Right lung (tissue), 10 donors: ENCODE measurements at places on chromosomes 16 and 17. TPM values are rescaled to one million over a fixed set of nuclear protein-coding genes. Genes with fewer than 3 reads are reported as not detected.
A peak's percentile ranks its signal among the peaks of the same experiment; 100 is the strongest.

Gene UBALD2
- polyA plus RNA-seq = 28.7 TPM

GRCh38 chr17:82400206-82400605, 17.9 kb upstream of the HEXD start:
- DNase-seq = peak; percentile 52

- no peak for DNase-seq
Measured at GRCh38 chr16:58511933-58512815, 3.1 kb upstream of the SETD6 start.

DNA sequence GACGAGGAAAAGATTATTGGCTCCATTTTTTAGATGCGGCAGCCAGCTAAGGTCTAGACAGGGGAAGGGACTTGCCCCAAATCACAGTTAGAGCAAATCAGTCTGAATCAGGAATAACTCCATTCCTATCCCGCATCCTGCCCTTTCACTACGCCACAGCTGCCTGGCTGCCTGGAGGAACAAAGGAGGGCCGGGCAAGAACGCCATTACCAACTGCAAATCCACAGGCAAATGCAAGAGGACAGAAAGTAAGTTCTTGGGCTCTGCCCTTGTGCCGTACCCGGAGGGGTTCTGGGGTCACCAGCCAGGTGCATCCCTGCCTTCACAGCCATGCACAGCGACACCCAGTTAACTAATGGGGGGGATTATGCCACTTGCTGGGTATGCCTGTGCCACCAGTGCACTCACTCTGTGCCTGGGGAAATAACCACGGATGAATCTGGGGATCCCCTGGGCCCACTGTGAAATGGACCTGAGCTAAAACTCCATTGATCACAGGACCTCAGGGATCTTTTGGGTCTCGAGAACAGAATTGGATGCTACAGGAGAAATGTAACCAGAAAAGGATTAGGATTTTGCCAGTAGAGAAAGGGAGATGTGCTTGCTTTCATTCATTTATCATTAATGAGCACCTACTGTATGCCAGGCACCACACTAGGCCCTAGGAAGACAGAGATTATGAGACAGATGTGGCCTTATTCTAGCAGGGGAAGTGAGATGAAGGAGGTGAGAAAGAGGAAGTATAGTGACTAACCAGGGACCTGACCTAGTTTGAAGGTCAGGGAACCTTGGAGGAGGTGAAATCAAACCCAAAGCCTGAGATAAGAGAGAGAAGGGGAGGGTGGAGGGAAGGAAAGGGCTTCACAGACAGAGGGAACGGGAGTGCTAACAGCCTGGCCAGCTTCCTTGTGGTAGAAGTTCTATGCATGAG, 17.7 kb downstream of the BCL7C start:
- DNase-seq = no peak

Gene ZFP3
- polyA plus RNA-seq = 8.8 TPM

DNA sequence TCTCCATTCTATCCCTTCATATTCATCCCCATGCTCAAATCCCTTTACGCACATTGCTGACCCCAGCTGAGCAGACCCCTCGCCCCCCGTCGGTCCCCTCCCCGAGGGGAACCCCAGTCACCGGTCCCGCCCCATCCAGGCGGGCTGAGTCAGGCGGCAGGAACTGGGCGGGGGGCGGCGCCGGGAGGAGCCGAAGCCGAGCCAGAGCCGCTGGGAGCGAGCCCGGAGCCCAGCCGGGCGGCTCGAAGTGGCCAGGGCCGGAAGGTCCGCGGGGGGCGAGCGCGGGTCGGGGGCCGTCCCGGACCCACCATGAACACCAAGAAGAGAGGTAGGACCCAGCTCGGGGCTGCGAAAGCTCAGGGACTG, 8.6 kb downstream of the RIPOR1 start:
- peak; percentile 63 for DNase-seq

DNA sequence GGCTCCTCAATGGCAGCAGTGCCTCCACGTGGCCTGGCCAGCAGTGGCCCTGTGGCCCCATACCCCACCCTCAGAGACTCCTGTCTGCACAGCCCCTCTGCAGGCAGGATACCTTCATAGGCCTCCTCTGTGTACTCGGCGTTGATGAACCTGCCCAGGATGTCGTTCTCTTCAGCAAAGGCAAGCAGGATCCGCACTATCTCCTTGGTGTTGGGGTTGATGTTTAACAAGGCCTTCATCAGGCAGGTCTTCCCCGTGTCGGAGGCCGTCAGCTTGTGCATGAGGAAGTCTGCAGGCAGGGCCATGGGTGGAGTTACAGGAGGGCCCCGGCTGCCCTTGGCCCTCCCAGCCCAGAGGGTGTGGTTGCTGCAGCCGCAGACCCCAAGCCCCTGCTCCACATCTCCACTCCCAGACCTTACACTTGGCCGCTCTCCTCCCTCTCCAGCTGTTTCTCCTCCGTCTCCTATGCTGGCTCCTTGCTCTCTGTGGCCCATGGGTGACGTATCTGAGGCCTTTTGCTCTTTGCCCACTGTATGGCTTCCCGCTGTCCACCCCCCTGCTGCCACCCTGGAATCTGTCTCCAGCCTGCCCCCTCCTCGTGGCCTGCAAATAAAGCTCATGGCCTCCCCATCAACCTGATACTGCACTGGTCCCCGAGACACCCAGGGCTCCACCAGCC, 15.1 kb downstream of the TRPV3 start:
- DNase-seq = no peak

DNA sequence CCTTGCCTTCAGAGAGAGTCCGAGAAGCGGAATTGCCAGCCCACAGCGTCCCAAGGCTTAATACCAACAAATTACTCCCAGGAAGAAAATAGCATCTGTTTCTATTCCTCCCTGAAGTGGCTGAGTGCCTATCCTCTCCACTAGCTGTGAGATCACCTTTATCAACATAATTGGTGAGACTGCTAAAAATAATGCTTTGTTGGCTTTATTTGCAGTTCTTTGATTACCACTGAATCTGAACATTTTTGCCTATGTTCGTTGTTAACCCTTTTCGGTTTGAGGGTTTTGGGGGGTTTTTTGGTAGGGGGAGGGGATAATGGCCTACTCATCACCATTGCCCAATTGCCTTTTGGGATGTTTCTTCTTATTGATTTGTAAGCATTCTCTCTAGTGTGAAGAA, 31.0 kb downstream of the MMP15 start:
- no peak for DNase-seq

- no peak for DNase-seq
Measured at GRCh38 chr17:34547453-34548063, 31.8 kb upstream of the TMEM132E start.

Gene FBXL19
- polyA plus RNA-seq = 18.1 TPM

- DNase-seq = no peak
Measured at GRCh38 chr17:19579192-19579761, 45.6 kb downstream of the SLC47A1 start.

DNA sequence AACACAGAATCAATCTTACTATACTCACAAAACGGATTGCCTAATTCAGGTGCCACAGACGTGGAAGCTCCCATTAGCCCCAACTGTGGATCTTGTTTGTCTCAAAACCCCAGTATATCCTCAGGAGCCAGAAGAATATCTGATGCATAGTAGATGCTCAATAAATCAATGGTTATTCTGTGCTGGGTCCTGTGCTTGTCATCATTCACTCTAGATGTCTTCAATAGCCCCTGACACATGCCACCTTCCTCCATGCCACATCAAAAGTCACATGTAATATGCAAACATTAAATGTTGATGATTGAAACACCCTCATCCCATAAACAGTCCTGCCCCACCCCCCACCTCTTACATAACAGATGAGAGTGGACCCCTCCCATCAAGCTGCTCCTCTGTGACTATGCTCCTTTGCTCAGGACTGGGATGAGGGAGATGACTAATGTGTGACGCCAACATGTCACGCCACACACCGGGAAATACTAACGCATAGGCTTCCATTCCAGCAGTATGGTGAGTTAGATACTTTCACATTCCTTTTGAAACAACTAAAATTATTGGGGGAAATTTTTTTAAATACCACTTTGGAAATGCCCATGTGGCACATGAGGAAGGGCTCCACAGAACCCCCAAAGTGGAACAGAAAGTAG, 267.6 kb upstream of the SDK2 start:
- no peak for DNase-seq

- no peak for DNase-seq
Measured at GRCh38 chr16:56974549-56975300, 13.0 kb downstream of the CETP start.

GRCh38 chr17:16293931-16294330, 59.3 kb downstream of the CENPV start:
- no peak for DNase-seq

Gene GLP2R
- polyA plus RNA-seq = 2.5 TPM

GRCh38 chr17:21164216-21164615, 37.5 kb downstream of the DHRS7B start:
- no peak for DNase-seq

DNA sequence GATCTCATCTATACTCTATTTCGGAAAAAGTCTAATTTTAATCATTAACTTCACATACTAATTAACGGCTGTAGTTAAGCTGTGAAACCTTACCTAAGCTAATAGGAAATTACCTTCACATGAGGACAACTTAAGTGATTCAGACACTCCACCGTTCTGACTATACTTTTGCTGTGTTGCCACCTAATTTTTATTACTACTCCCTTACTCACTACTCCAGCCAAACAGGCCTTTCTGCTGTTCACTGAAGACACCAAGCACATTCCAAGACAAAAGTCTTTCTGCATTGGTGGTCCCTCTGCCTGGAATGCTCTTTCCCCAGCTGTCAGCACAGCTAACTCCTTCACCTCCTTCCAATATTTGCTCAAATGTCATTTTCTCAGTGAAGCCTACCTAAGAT, 1.3 kb downstream of the CMTR2 start:
- DNase-seq = no peak

- no peak for DNase-seq
Measured at GRCh38 chr16:66026211-66026610, 340.3 kb upstream of the CDH5 start.

DNA sequence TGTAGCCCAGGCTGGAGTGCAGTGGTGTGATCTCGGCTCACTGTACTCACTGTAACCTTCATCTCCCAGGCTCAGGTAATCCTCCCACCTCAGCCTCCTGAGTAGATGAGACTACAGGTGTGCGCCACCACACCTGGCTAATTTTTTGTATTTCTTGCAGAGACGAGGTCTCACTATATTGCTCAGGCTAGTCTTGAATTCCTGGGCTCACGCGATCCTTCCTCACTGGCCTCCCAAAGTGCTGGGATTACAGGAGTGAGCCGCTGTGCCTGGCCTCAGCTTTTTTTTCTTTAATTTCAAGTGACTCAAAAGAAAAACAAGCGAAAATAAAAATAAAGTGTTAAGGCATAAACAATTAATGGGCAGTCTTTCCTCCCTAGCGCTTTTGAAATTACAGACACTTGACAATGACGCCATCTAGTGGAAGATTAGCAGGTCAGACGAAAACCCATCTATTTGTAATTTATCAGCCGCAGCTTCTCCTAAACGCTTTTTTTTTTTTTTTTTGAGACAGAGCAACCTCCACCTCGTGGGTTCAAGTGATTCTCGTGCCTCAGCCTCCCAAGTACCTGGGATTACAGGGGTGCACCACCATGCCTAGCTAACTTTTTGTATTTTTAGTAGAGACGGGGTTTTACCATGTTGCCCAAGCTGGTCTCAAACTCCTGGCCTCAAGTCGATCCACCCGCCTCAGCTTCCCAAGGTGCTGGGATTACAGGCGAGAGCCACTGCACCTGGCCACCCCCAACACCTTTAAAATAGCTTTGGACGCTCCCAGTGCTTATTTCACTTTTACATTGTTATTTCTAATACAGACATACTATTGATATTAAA, 28.1 kb upstream of the PECAM1 start:
- peak; percentile 41 for DNase-seq

DNA sequence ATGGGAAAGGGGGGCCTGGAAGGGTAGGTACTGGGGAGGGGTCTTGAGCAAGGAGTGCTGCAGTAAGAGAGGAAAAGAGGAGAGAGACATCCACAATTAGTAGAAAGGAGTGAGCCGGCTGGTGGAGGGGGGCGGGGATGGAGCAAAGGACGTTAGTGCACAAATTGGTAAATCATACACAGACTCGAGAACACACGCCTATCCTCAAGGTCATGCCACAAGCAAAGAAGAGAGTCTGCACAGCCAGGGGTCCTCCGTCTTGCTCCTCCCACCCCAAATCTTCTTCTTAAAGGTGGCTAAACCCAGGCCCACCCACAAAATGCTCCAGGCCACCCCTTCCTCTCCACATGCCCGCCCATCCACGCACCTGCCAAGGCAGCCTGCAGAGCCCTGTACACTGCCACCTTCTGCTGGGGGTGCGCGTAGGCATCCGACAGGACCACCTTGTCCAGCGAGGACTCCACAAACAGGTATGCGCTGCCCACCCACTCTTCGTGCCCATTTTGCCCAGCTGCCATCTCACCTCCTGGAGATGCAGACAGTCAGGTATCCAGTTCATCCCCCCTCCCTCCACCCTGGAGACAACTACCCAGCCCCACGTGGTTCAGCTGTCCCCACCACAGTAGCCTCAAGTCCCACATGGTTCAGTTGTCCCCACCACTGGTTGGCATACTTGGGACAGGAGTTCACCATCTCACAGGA, 3.4 kb downstream of the TRADD start:
- DNase-seq = no peak

GRCh38 chr17:65219124-65219523, 82.0 kb downstream of the RGS9 start:
- DNase-seq = no peak
